ENCODE measurements at places on chromosomes 11 and 22. TPM values are rescaled to one million over a fixed set of nuclear protein-coding genes. Genes with fewer than 3 reads are reported as not detected.

The CRYBB3 gene
- total RNA-seq = not detected

The KDELR3 gene
- total RNA-seq = 20.0 TPM

The GTSE1 gene
- total RNA-seq = 22.0 TPM

GRCh38 chr22:32969502-32969901 is 88.7 kb downstream of the SYN3 start:
- no peak for DNase-seq

DNA sequence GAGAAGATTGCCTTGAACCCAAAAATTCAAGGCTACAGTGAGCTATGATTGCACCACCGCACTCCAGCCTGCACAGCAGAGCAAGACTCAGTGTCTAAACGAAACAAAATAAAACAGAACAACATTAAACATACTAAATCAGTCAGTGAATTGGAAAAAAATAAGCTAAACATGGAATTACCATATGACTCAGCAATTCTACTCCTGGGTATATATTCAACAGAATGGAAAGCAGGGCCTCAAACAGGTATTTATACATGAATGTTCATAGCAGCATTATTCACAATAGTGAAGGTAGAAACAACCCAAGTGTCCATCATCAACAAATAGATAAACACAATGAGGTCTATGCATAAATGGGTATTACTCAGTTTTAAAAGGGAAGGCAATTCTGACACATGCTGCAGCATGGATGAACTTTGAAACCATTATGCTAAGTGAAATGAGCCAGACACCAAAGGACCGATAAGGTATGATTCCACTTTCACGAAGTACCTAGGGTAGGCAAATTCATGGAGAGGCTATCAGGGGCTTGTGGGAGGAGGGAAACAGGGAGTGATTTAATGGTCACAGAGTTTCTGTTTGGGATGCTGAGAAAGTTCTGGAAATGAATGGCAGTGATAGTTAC is 15.5 kb downstream of the NTM start:
- DNase-seq = no peak

- DNase-seq = no peak
These were observed 64.7 kb downstream of the LDLRAD3 start for GRCh38 chr11:36008584-36008983.

DNA sequence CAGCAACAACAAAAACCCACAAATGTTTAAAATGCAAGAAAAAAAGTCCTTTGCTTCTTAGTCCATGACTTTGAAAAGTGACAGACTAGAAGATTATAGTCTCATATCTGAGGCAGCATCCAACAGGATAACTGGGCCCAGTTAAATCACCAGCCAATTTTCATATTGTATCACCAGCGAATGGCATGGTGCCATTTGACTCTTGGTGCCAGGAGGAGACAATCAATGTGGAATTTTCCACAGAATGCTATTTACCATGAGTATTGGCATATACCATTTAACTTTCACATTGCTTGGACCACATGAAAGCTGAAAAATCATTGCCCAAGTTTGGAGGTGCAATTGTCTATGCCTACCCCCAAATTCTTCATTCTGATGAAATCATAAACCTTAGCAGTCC is 255.5 kb downstream of the TENM4 start:
- no peak for DNase-seq

DNA sequence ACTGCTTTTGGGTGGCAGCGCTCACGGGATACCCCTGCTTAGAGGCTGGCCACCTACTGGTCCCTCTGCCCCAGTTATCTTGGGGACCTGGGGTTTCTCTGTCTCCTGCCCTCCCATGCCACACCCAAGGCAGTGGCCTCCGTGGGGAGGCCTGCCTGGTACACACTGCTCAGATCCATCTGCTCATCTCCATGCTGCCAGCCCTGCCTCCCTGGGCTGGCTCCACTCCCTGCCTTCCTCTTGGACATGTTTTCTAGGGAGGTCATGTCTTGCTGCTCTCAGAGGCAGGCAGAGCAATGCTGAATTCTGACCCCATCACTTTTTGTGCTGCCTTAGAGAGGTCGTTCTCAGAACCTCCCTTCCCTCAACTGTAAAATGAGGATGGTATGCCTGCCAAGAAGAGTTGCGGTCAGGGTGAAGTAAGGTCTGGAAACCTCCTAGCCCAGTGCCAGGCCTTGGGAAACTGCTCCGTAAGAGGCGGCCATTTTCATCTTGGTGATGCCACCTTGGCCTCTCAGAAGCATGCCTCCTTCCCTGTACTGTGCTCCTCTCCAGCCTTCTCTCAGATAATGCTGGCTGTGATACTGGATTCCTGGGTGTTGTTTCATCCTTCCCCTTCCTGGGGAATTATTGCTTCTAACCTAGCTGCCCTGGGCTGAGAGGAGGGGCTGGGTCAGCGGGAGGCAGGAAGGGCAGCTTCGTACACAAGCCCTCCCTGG is 186.4 kb upstream of the ZBED5 start:
- no peak for DNase-seq

DNA sequence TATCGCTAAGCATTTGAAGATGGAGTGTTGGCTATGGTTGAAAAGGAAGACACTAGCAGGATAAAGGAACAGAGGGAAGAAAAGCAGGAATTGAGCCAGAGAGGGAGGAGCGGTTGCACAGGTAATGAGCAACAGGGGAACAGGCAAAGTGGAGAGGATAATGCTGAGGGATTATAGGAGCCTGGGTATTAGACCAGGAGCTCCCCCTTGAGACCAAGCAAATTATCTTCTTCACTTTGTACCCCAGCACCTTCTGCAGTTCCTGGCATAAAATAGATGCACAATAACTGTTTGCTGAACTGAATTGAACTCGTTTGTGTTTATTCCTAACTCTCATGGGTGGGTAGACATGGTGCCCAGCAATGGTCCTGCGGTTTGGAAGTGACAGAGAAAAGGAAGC is 54.6 kb upstream of the OR5P2 start:
- DNase-seq = peak; percentile 25

- DNase-seq = no peak
These were observed at the start of gene AMOTL1 for GRCh38 chr11:94767701-94768601. TSS of gene AMOTL1 (plus strand) at chr11:94768356. CDS start at chr11:94768512, 156 bp downstream.

- no peak for DNase-seq
These were observed 48.1 kb upstream of the SHISAL1 start for GRCh38 chr22:44360668-44361381.

GRCh38 chr11:26062660-26063059 is 269.3 kb upstream of the ANO3 start:
- no peak for DNase-seq

DNA sequence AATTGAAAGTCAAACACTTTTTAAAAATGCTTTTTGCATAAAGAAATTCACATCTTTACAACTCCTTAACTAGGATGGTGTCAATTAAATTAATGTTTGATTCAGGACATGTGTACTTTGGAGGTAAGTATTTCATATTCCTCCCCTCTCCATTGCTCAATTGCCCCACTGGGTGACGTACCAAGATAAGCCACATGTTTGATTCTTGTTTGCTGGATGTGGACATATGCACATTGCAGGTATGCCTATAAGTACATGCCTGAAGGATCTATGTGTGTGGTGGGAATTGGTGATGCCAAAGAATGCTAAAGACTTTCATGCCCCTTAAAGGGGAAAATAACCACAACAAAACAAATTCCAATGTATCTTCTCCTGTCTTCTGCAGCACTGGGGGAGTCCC is 5.8 kb downstream of the CD44 start:
- no peak for DNase-seq

DNA sequence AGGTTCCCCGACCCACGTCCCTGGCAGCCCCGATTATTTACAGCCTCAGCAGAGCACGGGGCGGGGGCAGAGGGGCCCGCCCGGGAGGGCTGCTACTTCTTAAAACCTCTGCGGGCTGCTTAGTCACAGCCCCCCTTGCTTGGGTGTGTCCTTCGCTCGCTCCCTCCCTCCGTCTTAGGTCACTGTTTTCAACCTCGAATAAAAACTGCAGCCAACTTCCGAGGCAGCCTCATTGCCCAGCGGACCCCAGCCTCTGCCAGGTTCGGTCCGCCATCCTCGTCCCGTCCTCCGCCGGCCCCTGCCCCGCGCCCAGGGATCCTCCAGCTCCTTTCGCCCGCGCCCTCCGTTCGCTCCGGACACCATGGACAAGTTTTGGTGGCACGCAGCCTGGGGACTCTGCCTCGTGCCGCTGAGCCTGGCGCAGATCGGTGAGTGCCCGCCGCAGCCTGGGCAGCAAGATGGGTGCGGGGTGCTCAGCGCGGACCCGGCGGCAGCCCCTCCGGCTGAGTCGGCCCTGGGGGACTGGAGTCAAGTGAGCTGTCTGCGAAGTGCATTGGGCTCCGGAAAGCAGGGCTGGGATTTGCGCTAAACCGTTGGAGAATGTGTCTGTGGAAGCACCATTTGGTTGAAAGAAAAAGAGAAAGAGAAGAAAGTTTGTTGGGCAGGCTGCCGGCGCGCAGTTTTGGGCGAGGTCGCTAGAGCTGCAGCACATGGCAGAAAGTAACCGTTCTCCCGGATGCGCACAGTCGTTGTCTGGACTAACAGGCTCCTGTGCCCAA is at the start of gene CD44:
TSS of gene CD44 (plus strand) at position 229 of the 779 bp plus-strand sequence. CDS start at position 362, 133 bp downstream.
- DNase-seq = peak; percentile 49

GRCh38 chr11:87154246-87154645 is 116.5 kb downstream of the TMEM135 start:
- no peak for DNase-seq

GRCh38 chr11:30045921-30046577 is 29.2 kb upstream of the KCNA4 start:
- DNase-seq = no peak

GRCh38 chr11:67276781-67277230 is 10.5 kb downstream of the GRK2 start:
- DNase-seq = peak; percentile 64

DNA sequence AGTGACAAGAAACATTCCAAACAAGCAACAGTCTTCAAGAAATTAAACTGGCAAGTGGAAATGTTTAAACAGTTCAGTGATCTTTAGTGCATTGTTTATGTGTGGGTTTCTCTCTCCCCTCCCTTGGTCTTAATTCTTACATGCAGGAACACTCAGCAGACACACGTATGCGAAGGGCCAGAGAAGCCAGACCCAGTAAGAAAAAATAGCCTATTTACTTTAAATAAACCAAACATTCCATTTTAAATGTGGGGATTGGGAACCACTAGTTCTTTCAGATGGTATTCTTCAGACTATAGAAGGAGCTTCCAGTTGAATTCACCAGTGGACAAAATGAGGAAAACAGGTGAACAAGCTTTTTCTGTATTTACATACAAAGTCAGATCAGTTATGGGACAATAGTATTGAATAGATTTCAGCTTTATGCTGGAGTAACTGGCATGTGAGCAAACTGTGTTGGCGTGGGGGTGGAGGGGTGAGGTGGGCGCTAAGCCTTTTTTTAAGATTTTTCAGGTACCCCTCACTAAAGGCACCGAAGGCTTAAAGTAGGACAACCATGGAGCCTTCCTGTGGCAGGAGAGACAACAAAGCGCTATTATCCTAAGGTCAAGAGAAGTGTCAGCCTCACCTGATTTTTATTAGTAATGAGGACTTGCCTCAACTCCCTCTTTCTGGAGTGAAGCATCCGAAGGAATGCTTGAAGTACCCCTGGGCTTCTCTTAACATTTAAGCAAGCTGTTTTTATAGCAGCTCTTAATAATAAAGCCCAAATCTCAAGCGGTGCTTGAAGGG is 6.0 kb downstream of the MALAT1 start:
- peak; percentile 74 for DNase-seq

- DNase-seq = no peak
These were observed 1.4 kb upstream of the OR52I2 start for GRCh38 chr11:4580124-4580523.

- no peak for DNase-seq
These were observed 29.7 kb downstream of the FLI1 start for GRCh38 chr11:128723531-128723930.

- DNase-seq = no peak
These were observed 80.5 kb downstream of the GRAMD1B start for GRCh38 chr11:123510579-123510905.

- DNase-seq = no peak
These were observed 148.2 kb downstream of the MAML2 start for GRCh38 chr11:96194581-96195374.
